ENCODE measurements at places on chromosomes 7 and 10.

DNA sequence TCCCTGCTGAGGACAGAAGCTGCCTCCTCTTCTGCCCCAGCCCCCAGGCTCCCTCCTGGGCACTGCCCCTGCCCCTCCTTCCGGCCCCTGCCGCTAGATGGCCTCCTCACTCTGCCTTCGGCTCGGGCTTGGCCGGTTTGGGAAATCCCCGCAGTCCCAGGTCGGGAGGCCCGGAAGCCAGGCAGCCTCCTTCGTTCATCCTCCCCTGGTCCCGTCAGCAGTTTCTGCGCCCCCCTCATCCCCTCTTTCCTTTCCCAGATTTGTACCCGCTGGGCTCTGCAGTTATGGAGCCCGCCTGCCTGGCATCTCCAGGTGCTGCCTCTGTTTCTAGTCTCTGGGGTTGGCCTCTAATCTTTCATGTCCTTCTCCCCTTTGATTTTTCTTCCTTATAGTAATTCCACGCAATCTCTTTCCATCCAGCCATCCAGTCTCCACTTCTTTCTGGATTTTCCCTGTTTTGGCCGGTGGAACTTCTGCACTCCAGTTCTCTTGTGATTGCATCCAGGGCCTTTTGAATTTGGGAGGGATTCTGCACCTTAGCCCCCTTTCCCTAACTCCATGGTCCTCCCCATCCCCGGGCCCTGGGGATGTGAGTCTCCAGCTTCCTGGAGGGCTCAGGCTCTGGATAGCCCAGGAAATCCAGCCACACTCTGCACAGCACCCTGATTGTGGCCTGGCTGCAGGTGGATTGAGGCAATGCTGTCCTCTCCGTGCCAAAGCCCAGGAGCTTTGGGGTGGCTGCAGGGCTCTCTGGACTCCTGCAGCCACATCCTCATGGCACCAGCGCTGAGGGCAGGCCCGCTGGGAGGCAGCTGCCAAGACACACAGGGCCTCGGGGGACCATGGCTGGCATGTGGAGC lies 3.3 kb upstream of the SHH start:
- DNase-seq = no peak

DNA sequence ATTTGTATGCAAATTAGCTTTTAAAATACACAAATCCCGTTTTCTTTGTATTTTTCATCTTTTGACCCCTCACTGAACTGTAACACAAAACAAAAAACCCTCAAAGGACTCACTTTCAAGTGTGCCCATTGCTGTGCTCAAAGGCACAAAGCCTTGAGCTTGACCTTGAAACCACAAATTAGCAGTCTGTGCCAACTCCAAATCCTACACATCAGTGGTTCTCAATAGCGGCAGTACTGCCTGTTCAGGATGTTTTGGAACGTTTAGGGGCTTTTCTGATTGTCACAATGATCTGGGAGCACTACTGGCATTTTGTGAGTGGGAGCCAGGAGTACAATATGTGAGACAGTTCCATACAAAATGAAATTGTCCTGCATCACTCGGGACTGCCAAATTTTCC lies 55.5 kb downstream of the KDM7A start:
- no peak for DNase-seq

DNA sequence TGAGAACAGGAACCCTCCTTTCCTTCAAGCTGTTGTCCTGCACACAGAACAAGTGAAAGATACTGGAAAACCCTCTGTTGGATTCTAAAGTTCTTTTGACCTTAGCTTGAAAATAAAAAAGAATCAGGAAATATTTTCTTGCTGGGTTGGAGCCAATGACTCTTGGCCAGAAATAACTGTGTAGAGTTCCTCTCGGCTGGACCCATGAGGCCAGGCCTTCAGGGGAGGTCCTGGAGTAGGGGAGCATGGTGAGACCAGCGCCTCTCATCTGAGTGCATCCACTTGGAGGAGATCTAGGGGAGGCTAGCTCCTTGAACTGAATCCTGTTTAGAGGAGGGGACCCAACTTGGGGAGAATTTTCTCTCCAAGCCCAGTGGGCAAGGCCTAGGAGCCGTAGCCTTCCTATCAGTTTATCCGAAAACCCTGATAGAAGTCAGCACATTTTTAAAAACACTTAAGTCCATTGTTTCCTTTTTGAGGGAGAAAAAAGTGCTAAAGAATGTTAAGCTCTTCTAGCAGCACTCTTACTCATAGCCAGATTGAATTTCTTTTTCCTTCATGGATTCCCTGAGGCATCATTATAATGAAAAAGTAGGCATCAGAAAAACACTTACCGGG lies 635.7 kb upstream of the ANKRD30A start:
- peak; percentile 42 for DNase-seq

- DNase-seq = no peak
Measured at GRCh38 chr7:21763818-21764217, 181.9 kb downstream of the CDCA7L start.

DNA sequence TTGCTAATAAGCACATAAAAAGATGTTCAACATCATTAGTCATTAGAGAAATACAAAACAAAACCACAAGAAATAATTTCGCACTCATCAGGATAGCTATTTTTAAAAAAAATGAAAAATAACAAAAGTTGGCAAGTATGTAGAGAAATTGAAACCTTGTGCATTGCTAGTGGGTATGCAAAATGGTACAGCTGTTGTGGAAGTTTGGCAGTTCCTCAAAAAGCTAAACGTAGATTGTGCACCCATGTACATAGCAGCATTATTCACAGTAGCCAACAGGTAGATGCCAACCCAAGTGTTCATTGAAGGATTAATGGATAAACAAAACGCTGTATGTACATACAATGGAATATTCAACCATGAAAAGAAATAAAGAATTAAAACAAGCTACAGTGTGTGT lies 35.3 kb upstream of the STARD3NL start:
- DNase-seq = no peak

DNA sequence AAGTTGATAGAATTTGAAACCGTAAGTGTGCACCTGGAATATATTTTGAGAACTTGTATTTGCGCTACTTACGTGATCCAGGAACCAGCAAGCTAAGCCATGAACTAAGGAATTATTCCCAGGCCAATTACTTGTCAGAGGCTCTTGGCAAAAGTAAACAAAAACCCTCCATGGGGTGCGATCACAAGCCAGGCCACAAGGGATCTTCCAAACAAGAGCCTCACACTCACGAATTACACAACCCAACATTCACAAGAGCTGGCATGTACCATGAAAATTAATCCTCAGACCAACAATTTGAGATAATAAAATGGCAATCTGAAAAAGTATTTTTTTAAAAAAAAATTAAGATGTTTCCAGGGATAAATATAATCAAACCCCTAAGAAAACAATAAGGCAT lies 467.0 kb upstream of the AKR1E2 start:
- DNase-seq = no peak

DNA sequence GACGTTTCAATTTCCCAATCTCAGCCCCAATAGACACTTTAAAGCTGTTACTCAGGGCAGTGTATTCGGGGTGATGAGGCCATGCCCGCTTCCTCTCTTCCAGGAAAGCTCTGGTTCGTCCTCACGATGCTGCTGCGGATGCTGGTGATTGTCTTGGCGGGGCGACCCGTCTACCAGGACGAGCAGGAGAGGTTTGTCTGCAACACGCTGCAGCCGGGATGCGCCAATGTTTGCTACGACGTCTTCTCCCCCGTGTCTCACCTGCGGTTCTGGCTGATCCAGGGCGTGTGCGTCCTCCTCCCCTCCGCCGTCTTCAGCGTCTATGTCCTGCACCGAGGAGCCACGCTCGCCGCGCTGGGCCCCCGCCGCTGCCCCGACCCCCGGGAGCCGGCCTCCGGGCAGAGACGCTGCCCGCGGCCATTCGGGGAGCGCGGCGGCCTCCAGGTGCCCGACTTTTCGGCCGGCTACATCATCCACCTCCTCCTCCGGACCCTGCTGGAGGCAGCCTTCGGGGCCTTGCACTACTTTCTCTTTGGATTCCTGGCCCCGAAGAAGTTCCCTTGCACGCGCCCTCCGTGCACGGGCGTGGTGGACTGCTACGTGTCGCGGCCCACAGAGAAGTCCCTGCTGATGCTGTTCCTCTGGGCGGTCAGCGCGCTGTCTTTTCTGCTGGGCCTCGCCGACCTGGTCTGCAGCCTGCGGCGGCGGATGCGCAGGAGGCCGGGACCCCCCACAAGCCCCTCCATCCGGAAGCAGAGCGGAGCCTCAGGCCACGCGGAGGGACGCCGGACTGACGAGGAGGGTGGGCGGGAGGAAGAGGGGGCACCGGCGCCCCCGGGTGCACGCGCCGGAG lies 2.6 kb downstream of the GJD4 start:
- no peak for DNase-seq

DNA sequence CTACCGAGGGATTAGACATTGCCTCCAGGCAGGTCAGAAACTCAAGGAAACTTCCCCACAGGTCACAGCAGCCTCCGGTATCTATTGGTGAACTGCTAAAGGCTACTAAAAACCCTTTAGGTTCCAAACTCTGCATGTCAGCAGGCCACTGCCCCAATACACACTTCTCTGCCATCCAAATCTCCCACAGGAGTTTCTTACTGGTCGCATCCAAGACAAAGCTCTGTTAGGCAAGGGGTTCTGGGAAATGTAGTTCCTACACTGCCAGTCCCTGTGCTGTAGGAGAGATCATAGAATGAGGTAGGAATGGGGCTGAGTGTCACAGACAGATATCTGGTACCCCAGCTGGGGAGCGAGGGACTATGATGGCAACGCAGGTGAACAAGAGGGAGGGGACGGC lies 757.0 kb upstream of the C7orf33 start:
- no peak for DNase-seq

DNA sequence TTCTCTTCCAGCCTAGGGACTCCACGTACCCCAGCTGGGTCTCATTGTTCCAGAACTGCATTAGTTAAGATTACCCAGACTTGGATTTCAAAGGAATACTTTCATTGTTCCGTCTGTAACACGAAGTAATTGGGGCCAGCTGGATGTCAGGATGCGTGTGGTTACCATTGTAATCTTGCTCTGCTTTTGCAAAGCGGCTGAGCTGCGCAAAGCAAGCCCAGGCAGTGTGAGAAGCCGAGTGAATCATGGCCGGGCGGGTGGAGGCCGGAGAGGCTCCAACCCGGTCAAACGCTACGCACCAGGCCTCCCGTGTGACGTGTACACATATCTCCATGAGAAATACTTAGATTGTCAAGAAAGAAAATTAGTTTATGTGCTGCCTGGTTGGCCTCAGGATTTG lies 21.0 kb downstream of the LRRC17 start:
- peak; percentile 71 for DNase-seq

DNA sequence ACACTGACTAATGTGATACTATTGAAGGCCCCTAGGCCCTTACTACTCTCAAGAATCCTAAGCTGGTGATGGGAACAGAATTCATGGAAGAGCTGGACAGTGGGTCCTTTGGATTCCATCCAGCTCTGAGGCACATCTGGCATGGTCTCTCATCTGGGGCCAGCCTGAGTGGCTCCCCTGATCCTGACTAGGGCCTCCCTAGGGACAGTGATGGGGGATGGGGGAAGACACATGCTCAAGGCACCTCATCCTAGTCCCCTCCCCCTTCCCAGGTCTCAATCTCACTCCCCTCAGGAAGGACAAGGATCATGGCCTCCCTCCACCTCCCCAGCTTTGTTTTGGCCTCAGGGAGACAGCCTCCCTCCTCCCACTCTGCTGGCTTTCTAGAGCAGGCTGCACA lies 1.8 kb downstream of the KCNIP2 start:
- DNase-seq = no peak

DNA sequence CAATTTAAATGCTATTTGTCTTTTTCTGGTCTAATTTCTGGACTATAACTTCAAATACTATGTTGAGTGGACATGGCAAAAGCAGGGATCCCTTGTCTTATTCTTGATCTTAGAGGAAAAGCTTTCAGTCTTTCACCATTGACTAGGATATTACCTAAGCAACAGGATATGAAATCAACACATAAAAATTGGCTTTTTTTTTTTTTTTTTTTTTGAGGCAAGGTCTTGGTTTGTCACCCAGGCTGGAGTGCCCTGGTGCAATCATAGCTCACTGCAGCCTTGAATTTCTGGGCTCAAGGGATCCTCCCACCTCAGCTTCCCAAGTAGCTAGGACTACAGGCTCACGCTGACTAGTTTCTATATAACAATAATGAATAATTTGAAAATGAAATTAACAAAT lies 90.8 kb downstream of the JMJD1C start:
- no peak for DNase-seq

DNA sequence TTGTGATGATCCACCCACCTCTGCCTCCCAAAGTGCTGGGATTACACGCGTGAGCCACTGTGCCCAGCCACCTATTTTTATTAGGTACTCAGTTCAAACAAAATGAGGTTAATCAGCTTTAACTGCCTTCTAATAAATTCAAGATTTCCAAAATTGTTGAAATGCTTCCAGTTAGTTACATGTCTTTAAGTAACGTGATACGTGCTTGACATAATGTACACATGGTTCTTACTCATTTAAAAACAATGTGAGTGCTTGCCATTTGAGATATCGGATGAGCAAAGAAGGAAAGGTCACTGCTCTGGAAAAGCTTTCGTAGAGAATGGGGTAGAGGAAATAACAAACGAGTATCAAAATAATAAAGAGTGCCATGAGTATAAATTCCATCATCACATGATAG lies 83.6 kb downstream of the KMT2E start:
- DNase-seq = no peak

- DNase-seq = no peak
Measured at GRCh38 chr7:139431010-139431409, 52.5 kb downstream of the KLRG2 start.

- no peak for DNase-seq
Measured at GRCh38 chr7:63205136-63205535, 793.5 kb upstream of the ZNF722 start.

DNA sequence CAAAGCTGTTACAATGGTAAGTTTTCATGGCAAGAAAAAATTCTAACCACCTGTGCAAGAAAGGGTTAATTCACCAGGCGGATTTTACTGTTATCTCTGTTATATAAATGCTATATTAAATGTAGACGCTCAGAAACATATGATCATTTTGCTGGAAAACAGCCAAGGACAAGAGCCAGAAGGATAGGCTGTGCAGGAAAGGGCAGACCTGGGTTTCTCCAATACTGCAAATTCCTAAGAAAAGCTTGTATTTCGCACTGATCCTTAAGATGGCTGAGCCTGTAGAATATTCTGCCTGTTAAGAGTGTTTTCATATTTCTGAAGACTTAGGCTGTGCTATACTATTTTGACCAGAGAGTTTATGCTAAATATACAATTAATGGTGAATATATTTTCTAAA lies 564.1 kb upstream of the KCND2 start:
- no peak for DNase-seq

All from left ventricle myocardium inferior (tissue), 1 donor.